Activated T-cell treated with anti-CD3 and anti-CD28 coated beads, Interleukin-2, amount 50 U/mL, for 1 hour (primary cell): ENCODE measurements at places on chromosomes 4 and X.

GRCh38 chr4:17941731-17942130, 79.8 kb downstream of the LCORL start:
- DNase-seq: no peak

GRCh38 chr4:2266181-2266580, 4.3 kb upstream of the MXD4 start:
- DNase-seq: no peak

GRCh38 chr4:83340692-83341343, 6.2 kb upstream of the HPSE start:
- peak; percentile 20 for DNase-seq

- no peak for DNase-seq
These were observed 14.0 kb upstream of the KIAA0232 start for GRCh38 chr4:6768539-6768905.

DNA sequence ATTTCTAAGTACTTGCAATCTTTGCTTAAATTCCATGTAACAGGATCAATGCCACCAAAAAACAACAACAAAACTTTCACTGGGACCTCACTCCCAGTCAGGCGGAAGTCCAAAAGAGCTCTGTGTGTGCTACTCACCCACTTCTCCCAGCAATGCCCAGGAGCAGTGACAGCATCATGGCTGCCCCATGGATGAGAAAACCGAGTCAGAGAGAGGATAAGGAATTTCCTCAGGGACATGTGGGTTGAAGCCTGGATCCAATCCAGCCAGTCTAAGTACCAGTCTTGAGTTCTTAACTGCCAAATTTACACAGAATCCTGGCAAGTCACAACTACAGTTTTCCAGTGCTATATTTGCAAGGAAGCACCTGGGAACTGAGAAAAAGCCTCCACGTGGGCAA, 64.5 kb downstream of the STX18 start:
- DNase-seq: no peak

DNA sequence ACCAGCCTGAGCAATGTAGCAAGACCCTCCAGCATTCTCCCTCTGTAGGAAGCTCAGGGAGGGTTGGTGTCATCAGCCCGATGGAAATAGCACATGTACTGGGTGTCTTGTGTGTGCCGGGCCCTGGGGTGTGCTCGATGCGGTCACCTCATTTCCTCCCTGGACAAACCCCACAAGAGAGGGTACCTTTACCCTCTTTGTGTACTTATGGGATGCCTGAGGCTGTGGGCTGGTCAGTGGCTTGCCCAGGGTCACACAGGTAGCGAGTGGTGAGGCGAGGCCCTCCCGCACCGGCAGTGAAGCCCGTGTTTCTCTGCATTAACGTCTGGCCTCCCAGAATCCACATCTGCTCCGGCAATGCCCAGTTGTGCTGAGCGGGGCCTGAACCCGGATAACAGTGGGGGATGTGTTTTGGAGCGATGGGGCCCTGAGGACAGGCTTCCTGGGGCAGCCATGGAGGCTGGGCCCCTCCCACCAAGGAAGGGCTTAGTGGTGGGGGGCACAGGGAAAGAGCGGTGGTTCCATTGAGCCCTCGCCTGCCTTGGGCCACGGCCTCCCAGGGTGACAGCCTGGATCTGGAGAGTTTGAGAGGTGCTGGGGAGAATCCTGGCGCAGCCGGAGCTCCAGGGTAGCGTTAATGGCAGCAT, 8.1 kb downstream of the PSAPL1 start:
- DNase-seq: peak; percentile 4

DNA sequence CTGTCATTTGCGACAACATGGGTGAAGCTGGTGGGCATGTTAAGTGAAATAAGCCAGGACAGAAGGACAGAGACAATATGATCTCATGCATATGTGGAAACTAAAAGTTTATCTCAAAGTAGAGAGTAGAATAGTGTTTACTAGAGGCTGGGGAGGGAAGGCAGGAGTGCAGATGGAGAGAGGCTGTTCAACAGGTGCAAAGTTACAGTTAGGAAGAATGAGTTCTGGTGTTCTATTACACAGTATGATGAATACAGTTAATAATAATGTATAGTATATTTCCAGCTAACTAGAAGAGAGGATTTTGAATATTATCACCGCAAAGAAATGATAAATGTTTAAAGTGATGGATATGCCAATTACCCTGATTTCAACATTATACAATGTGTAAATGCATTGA, 69.8 kb downstream of the FBXL5 start:
- DNase-seq: no peak

GRCh38 chrX:96978906-96979305, 95.2 kb downstream of the RPA4 start:
- DNase-seq: no peak

- DNase-seq: no peak
These were observed 1371.4 kb downstream of the ADGRL3 start for GRCh38 chr4:62571494-62571893.

GRCh38 chr4:149781150-149781549, 34.5 kb downstream of the IQCM start:
- DNase-seq: no peak

DNA sequence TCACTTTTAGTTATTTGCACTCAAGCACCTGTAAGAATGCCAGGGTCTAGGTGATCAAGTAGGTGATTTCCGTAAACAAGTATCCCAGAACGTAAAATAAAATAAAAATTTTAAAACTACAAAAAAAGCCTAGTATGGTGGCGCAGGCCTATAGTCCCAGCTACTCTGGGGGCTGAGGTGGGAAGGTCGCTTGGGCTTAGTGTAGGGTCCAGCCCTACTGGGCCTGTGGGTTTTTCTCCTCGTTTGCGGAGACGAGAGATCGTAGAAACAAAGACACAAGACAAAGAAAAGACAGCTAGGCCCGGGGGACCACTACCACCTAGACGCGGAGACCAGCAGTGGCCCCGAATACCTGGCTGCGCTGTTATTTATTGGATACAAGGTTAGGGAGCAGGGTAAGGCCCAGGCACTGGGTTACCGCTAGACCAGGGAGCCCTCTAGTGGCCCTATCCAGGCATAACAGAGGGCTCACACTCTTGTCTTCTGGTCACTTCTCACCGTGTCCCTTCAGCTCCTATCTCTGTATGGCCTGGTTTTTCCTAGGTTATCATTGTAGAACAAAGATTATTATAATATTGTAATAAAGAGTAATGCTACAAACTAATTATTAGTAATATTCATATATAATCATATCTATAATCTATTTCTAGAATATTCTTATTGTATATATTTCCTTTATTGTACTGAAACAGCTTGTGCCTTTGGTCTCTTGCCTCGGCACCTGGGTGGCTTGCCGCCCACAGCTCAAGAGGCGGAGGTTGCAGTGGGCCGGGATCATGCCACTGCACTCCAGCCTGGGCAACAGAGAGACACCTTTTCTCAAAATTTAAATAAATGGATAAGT, 38.4 kb downstream of the SAGE1 start:
- peak; percentile 46 for DNase-seq

DNA sequence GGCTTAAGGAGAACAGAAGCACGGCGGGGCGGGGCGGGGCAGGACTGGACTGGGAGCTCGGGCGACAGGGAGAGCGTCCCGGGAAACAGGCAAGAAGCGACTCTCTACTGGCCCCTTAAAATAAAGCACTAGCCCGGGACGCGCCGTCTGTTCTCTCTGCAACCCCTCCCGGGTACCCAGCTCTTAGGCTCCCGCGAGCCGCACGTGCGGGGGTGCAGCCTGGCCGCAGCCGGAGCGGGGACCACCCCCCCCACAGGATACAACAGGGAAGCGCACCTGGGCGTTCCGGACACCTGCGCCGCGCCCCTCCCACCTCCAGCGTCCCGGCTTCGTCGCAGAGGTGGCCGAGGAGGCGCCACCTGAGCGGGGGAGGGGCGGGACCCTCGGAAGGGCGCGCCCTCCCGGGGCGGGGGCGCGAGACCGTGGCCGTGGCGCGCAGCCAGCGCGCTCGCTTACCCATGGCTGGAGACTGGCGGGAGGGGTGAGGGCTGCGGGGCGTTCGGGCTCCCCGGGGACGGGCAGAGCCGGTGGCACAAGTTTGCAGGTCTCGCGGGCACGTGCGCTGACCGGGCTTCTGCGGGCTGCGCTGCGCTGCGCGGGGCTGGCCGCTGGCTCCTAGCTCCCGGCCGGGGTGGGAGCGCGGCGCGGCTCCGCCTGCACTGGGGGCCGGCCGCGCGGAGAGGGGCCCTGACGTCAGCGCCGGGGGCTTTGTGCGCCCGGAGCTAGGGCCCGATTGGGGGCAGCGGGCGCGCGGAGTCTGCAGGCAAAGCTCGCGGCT, 91.5 kb downstream of the GEMIN8 start:
- DNase-seq: peak; percentile 16

GRCh38 chr4:5036239-5036638, 15.0 kb upstream of the STK32B start:
- DNase-seq: no peak

GRCh38 chrX:151176231-151176750, at the start of gene GPR50:
Gene GPR50 (plus strand): TSS chrX:151176584. CDS start chrX:151176722, 138 bp downstream.
- no peak for DNase-seq

DNA sequence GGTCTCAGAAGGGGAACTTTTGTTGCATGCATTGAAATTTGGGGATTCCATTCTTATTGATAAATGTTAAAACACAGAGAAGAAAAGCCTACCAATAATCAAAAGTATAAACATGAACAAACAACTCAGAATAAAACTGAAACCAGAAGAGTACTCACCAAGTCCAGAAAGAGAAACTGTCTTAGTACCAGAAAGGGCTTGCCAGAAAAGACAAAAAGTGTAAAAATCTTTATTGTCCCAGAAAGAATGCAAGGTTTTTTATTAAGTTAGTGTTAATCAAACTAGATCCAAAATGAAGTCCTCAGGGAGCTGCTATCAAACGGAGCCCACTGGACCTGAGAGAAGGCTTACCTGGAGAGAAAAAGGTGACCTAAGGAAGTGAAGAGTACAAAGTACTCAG, 897.5 kb downstream of the PCDH7 start:
- DNase-seq: no peak

- no peak for DNase-seq
These were observed 2.6 kb upstream of the STARD8 start for GRCh38 chrX:68644861-68645260.

GRCh38 chr4:8089862-8090261, 68.8 kb downstream of the ABLIM2 start:
- no peak for DNase-seq

DNA sequence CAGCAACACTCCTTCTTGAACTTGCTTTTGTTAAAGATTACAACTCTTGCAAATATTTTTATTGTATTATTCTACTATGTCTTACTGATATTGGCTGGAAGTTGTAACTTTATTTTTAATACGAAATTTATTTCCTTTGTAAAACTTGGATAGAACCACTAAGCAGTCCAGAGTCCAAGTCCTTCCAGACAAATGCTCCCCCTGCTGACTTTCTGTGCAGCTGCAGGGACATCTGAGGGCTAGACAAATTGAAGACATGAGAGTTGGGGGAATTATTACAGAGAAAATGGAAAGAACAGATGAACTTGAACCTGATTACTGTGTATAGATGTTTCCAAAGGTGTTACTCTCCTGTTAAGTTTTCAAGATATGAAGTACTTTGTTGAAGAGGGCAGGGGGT, 238.8 kb downstream of the GRIA3 start:
- DNase-seq: no peak

GRCh38 chr4:83440899-83441298, 14.7 kb downstream of the HELQ start:
- DNase-seq: no peak

- no peak for DNase-seq
These were observed 612.9 kb upstream of the GALNT7 start for GRCh38 chr4:172555725-172556124.

GRCh38 chr4:181674315-181674875, 568.8 kb upstream of the TENM3 start:
- no peak for DNase-seq
